ENCODE measurements at places on chromosomes 7 and 10.

DNA sequence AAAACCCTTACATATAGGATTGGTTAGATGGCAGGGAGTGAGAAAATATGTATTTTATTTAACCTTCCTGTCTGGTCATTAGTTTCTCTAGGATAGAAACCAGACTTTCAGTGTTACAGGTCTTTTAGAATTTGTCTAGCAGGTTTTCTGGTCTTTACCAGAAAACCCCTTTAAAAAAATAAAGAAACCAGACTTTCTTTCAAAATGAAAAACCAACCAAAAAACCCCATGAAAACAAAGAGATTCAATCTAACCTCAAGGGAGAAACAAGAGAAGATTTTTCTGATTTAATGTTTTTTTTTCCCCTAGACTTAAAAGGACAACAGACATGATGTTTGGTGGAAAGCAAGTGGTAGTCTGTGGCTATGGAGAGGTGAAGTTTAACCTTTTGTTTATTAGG lies 28.7 kb upstream of the STRIP2 start:
- no peak for DNase-seq

GRCh38 chr7:107563081-107563774 lies 492 bp downstream of the COG5 start:
- DNase-seq = peak; percentile 4

GRCh38 chr10:109831846-109832245 lies 91.5 kb downstream of the XPNPEP1 start:
- DNase-seq = no peak

DNA sequence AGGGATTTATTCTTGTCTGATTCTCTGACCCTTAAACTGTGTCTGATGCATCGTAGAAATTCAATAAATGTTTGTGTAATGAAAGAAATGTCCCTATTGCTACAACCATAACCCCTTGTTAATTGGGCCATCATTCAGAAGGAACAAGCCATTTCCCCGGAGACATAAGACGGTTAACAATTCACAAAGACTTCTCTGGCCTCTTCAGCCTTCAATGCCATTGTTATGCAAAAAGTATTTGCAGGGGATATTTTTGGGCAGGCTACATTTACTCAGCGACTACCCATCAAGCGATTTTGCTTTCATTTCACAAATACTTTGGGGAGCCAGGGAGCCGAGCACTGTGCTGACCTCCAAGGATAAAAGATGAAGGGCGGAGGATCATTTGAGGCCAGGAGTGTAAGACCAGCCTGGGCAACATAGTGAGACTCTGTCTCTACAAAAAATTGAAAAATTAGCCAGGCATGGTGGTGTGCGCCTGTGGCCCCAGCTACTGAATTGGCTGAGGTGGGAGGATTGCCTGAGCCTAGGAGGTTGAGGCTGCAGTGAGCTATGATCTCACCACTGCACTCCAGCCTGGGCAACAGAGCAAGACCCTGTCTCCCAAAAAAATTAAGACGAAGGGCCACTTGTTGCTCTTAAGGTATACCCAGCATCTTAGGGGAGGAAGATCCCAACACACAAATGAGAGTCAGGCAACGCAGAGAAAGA lies 20.0 kb upstream of the SDK1 start:
- no peak for DNase-seq

- no peak for DNase-seq
Observed at GRCh38 chr10:97821308-97822038, 28.2 kb upstream of the GOLGA7B start.

GRCh38 chr10:51074238-51075028 lies at the start of gene PRKG1:
TSS of gene PRKG1 (plus strand) at chr10:51074487.
- DNase-seq = no peak

DNA sequence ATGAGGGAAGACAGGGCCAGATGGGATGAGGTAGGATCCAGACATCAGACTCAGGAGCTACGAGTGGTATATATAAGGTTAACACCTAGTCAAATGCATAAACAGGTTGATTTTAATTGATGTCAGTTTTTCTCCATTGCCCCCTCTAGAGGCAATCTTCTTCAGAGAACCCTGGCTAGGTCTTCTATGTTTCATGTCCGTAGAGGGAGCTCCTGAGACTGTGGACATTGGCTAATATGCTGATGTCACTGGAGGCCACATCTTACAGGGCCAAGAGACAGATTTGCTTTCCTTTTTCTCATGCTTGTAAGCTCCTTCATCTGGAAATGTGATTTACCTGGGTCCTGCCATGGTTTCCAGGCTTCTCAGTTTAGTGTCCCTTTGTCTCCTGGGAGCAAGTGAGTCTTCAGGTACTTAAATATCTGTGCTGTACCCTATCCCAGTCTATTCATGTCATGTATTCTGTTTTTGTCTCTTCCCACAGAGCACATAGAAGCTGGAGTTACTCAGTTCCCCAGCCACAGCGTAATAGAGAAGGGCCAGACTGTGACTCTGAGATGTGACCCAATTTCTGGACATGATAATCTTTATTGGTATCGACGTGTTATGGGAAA lies 161.6 kb upstream of the PRSS1 start:
- DNase-seq = no peak

DNA sequence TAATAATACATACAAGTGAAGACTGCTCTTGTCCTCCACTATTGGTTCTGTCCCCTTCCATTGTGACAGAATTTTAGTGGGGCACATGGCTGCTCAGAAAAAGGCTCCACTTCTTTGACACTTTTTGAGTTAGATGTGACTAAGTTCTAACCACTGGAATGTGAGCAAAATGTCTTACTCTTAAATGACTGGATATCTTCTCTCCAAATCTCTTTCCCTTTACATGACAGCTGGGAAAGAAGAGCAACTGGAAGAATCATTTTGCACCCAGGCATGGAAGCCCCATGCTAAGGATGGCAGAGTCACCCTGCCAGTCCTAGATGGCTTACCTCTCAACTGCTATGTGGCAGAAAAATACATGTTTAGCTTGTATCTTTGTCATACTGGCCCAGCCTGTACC lies 97.7 kb downstream of the CACNA2D1 start:
- DNase-seq = no peak

- DNase-seq = no peak
Observed at GRCh38 chr7:42567051-42567450, 330.0 kb upstream of the GLI3 start.

- no peak for DNase-seq
Observed at GRCh38 chr10:113041841-113042750, 92.0 kb downstream of the TCF7L2 start.

DNA sequence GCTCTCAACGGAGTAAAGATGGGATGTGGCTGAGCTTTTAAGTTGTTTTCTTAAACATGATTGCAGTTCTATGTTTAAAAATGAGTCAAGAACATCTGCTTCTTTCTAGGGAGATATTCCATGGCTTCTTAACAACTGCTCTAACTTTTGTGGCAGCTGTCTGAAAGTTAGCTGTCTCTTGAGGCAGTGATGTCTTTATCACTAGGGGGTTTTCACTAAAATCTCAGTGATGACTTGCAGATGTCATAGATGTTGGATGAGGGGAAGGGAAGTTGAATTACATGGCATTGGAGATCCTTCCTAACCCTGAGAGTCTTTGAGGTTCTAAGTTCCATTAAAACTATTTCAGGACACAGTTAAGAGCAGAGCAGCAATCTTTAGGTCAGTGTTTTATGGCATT lies 43.5 kb downstream of the PRKG1 start:
- no peak for DNase-seq

DNA sequence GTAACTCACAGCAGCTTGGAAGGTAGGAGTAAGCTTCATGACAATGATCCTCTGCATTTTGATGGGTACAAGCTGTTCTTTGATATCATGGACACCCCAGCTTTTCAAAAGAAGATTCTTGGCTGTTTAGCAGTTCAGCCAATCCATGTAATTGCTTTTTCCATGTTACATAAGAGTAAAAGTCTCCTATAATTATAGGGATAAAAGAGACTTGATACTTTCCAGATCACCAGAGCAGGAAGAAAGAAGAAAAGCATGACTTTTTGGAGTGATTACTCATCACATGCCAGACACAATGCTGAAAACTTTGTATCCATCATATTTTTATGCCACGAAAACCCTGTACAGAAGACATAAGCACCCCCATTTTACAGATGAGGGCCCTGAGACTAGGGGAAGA lies 1049.7 kb downstream of the NRG3 start:
- no peak for DNase-seq

DNA sequence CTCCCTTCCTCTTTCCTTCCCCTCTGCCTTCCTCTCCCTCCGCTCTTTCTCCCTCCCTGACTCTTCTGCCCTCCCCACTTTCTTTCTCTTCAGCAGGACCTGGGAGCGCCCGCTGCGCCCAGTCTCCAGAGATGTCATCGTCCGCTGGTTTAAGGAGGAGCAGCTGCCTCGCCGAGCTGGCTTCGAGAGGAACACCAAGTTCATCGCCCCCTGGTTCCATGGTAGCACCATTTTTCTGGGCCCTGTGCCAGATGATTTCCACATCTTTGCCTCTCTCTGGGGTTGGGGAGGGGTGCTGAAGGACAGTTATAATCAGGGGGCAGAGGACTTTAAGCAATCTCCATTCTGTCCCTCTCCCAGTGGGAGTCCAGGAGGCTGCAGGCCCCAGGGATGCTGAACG lies 71.6 kb downstream of the SH2D4B start:
- DNase-seq = no peak

GRCh38 chr10:51326174-51326573 lies 251.9 kb downstream of the PRKG1 start:
- no peak for DNase-seq

GRCh38 chr7:101563198-101563901 lies 65.7 kb downstream of the MYL10 start:
- DNase-seq = no peak

- peak; percentile 65 for DNase-seq
Observed at GRCh38 chr7:116210345-116211005, at the start of gene TES. TSS of gene TES (plus strand) at chr7:116210539. CDS start at chr7:116210708, 169 bp downstream.

GRCh38 chr10:107168738-107169137 lies 4.2 kb upstream of the SORCS1 start:
- DNase-seq = no peak

DNA sequence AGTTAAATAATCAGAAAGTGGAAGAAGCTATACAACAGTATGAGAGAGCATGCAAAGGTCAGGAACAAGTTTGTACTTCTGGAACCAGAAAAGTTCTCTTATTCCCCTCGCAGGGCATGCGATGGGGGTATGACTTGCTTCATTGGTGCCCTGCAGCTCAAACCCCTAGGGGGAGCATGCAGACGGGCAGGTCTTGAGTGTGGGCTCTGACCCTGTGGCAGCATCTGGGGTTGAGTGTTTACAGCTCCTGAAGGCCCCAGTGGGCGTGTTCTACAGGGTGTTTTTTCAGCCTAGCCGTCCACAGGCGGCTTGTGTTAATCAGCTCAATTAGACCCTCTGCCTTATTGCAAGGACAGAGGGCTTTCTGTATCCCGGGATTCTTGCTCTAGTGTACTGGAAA lies 44.5 kb downstream of the KIF20B start:
- DNase-seq = no peak

- no peak for DNase-seq
Observed at GRCh38 chr10:86003201-86003621, 363.4 kb downstream of the GRID1 start.

GRCh38 chr7:70679661-70680060 lies 452.3 kb upstream of the GALNT17 start:
- DNase-seq = no peak

DNA sequence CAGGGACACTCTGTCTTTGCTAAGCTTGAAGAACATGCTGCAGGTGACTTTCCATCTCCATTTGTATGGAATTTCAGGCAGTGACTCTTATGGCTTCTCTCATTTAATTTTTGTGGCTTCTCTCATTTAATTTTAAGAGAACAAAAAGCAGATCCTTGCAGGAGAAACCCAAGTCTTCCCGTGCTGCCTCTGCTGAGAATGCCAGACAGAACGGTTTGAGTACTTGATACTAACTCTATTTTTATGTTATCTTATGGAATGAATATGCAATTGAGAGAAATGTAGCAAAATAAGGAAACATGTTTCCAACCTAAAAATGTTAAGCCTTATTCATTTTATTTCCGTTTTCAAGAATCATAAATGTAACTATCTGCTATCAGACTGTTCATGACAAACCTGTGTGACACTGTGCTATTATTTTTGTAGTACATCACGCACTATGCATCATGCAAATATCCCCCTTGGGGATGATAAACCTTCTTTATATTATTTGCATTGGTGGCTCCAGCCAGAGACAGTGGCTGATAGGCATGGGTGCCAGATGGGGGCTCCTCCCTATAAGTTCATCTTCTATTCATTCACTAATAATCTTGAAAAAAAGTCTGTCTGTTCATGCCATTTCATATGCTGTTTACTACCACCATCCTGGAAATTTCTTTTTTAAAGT lies 6.9 kb upstream of the RAPGEF5 start:
- no peak for DNase-seq

GRCh38 chr7:92044940-92045339 lies 89.3 kb downstream of the CYP51A1 start:
- DNase-seq = no peak

DNA sequence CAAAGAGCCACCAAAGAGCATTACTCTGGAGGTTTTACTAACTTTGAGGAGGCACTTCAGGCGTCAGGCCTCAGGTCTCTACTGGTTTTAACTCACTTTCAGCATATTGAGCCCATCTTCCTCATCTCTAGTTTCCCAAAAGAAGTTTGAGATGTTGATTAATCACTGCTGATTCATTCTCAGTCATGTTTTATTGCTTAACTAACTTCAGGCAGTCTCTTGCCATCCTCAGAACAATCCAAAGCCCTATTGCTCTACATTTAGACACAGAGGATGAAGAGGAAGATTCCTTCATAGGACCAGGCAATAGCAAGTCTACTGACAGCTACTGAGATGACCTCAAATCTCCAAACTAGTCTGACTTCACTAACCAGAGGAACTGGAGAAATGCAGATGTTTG lies 39.1 kb upstream of the BET1 start:
- DNase-seq = no peak

DNA sequence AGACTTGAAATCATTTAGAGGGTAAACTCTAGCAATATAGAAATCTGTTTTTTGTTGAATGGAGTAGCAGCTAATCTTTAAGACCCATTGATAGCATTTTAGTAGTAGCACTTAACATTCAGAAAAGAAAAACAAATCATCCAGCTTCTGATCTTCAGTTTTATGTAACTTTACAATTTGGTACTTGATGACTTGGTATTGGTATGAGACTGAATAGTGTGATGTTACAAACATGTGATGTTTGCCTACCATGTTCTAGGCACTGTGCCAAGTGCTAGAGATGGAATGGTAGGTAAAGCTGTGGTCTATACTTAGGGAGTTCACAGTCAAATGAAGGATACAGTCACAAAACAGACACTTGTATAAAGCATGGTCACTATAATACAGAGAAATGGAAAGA lies 21.3 kb downstream of the ZEB1 start:
- DNase-seq = no peak

DNA sequence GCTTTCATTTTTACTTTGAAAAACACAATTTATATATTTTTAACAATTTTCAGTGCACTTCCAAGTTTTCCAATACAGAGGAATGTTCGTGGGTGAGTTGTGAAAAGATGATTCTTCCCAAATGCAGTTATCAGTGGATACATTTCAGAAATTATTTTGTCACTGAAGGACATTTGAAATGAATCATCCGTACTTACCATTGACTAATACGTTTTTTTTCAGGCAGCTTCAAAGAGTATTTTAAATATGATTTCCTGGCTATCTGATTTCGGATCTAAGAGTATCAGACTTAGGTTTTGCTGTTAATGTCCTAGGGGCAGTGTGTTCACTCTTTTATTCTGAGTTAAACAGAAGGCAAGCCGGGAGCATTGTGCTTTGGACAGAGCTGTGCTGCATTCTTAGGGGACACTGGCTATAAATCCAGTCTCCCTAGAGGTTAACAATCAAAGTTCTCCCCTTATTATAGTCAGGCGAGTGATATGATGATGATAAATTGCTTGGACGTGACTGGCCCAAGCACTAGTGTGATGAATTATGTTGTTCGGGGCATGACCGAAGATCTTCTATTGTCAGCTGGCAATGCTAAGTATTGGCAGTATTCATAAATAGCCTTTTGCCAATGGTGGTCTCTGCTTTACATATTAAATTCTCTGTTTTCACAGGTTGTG lies 4.5 kb downstream of the PTER start:
- no peak for DNase-seq
